RWPE2 (cell line): ENCODE measurements at places on chromosomes 5 and 9.

DNA sequence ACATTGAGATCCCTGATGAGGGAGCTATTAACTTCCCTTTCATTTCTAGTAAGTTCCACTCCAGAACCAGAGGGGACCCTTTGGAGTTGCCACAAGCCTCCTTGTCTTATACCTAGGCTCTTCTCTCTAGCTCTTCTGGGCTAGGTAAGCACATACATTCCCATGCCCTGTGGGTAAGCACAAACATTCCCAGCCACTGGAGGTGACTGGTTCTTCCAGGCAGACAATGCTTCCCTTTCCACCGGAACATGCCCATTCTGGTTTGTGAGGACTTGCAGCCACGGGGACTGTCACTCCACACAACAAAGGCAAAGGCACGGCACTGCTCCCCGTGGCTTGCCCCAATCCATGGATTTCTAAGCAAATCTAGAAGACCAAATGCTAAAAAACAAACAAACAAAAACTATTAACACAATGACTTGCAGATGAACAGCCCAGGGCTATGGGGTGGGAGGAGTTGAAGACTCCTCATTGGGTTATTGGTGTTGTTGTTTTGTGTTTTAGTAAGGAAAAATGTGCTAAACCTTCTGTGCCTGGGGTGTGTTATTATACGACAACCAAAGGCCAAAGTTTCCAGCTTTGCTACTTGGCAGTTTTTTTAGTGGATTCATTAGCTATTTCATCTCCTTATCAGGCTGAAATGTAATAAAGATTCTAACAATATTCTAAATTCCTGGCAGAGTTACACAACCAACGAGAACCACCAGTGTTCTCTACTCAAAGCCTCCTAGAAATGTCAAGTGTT is 276.2 kb downstream of the SYK start:
- H3K27me3 ChIP-seq, result no peaks in the 10 kb centered on the region
- DNase-seq, result no peak
- H3K36me3 ChIP-seq, result no peaks in the 10 kb centered on the region
- H3K27ac ChIP-seq, result no peak overlapping the region

DNA sequence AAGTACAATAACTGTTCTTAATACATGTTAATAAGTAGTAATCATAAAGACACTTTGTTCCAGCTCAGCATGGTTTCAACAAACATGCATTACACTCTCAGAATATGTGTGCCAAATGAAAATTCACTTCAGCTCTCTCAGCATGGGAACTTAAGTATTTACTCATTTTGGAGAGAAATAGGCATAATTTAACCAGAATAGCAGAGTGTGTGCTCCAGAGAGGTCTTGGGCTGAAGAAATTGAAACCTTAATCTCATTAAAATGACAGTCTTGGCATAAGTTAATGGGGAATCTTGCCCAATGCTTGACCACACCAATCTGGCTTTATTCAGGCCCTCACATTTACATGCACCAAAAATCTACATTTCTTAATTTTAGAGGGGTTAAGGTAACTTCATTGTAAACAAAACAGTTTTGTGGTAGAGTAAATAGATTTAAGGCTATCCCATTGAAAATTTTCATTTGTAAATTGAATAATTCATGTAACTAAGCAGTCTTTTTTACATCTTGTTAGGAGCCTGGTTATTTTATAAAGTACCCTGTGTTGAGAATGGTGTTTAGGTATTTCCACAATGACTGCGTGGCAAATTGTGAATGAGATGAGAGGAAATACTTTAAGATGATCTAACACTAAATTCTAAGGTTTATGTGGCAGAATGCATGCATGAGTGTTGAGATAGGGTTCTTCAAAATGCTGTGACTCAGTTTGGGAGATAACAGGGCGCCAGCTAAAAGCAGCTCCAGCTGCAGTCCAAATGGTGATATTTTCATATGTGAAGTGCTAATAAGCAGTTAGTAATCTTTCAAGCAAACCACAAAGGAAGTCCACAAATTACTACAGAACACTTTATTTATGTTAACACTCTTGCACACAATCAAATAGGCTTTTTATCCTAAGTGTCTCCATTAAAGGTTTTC is 11.3 kb upstream of the LOX start:
- no peaks in the 10 kb centered on the region for H3K4me1 ChIP-seq
- H3K4me3 ChIP-seq, result no peak overlapping the region
- no peaks in the 10 kb centered on the region for H3K36me3 ChIP-seq

- H3K27me3 ChIP-seq, result no peaks in the 10 kb centered on the region
- DNase-seq, result no peak
- no peak overlapping the region for H3K4me3 ChIP-seq
- H3K27ac ChIP-seq, result no peak overlapping the region
Measured at GRCh38 chr9:79660615-79661014, 88.8 kb downstream of the TLE4 start.

GRCh38 chr5:39624268-39624886 is 199.6 kb upstream of the DAB2 start:
- no peak overlapping the region for H3K4me3 ChIP-seq
- no peak overlapping the region for H3K27ac ChIP-seq
- no peaks in the 10 kb centered on the region for H3K27me3 ChIP-seq
- no peaks in the 10 kb centered on the region for H3K36me3 ChIP-seq

DNA sequence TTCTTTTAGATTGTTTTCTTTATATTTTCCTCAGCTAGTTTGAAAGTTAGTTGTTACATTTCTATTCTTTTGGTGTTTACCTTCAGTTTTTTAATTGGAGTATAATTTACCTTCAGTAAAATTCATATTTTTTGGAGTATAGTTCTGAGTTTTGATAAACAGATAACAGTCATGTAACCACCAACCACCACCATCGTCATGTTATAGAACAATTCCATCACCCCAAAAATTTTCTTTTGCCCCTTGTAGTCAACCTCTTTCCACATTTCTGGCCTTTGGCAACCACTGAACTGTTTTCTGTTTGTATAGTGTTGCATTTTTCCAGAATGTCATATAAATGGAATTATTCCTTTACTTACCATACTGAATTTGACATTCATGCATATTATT is 6.8 kb downstream of the RMI1 start:
- peaks cover 20% of the 10 kb centered on the region for H3K4me1 ChIP-seq
- H3K27me3 ChIP-seq, result no peaks in the 10 kb centered on the region
- no peak overlapping the region for H3K4me3 ChIP-seq
- peak overlapping the region; percentile 46 for H3K27ac ChIP-seq

DNA sequence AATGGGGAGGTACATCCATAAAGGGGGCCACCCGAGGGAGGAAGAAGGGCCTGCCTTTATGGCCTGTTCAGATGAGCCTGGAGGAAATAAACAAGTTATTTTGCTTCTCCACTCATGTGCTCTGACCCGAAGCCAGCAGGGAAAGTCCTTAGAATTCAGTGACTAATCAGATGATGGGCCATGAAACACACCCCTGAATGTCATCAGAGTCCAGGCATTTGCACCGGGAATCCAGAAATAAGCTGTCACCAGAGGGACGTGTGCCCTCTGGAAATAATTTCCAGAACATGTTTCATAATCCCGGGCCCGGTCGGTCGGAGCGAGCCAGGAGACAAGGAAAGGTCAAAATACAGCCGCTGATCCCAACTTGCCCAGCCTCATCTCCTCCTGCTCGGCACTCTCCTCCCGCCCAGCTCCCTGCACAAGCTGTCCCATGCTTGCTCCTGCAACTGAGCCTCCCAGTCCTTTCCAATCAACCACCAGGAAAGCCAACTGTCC is 73.6 kb upstream of the ZNF622 start:
- no peak for DNase-seq
- peak overlapping the region; percentile 49 for H3K27ac ChIP-seq
- H3K4me1 ChIP-seq, result peaks cover 23% of the 10 kb centered on the region
- H3K4me3 ChIP-seq, result no peak overlapping the region
- no peaks in the 10 kb centered on the region for H3K27me3 ChIP-seq

DNA sequence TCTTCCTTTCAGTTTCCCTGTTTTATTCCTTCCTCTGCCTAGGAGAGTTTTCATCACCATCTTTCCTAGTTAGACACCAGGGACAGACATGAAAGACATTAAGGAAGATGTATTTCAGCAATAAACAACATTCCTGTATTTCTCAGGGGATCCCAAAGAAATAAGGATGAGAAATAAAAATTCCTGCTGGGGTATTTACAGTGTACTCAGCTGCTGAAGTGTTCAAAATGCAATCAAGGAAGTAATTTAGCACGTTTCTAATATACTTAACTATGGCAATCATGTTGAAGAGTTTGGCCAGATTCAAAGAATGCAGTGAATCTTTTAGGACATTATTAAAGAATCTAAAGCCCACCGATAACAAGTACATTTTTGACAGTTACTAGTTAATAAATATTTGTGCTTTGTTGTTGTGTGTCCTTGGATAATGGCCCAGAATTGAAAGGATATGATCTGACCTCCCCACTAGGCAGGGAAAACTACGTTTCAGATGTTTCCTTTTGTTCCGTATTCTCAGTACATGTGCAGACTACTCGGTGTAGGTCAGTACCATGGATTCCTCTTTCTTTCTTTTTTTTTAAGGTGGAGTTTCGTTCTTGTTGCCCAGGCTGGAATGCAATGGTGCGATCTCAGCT is 46.8 kb downstream of the INIP start:
- H3K4me3 ChIP-seq, result no peak overlapping the region
- no peak overlapping the region for H3K27ac ChIP-seq
- no peaks in the 10 kb centered on the region for H3K4me1 ChIP-seq

- DNase-seq, result no peak
- peaks cover 21% of the 10 kb centered on the region for H3K4me1 ChIP-seq
- peak overlapping the region; percentile 61 for H3K27ac ChIP-seq
- H3K4me3 ChIP-seq, result no peak overlapping the region
Measured at GRCh38 chr5:74576941-74577456, 63.5 kb downstream of the ENC1 start.

- no peak overlapping the region for H3K4me3 ChIP-seq
- no peaks in the 10 kb centered on the region for H3K4me1 ChIP-seq
- no peaks in the 10 kb centered on the region for H3K36me3 ChIP-seq
- no peak overlapping the region for H3K27ac ChIP-seq
- no peak for DNase-seq
Measured at GRCh38 chr9:16307626-16308195, 562.8 kb downstream of the BNC2 start.

- H3K4me1 ChIP-seq, result no peaks in the 10 kb centered on the region
- no peak overlapping the region for H3K4me3 ChIP-seq
- DNase-seq, result no peak
- no peak overlapping the region for H3K27ac ChIP-seq
- no peaks in the 10 kb centered on the region for H3K36me3 ChIP-seq
Measured at GRCh38 chr9:85528607-85529006, 213.1 kb downstream of the AGTPBP1 start.

- peaks cover 61% of the 10 kb centered on the region for H3K36me3 ChIP-seq
- H3K27ac ChIP-seq, result no peak overlapping the region
- H3K4me3 ChIP-seq, result no peak overlapping the region
- no peaks in the 10 kb centered on the region for H3K27me3 ChIP-seq
- no peak for DNase-seq
Measured at GRCh38 chr5:7871653-7872052, 2.7 kb downstream of the MTRR start.

- no peak overlapping the region for H3K27ac ChIP-seq
- H3K4me1 ChIP-seq, result no peaks in the 10 kb centered on the region
- no peaks in the 10 kb centered on the region for H3K36me3 ChIP-seq
Measured at GRCh38 chr9:89483592-89484474, 14.1 kb downstream of the SEMA4D start.

DNA sequence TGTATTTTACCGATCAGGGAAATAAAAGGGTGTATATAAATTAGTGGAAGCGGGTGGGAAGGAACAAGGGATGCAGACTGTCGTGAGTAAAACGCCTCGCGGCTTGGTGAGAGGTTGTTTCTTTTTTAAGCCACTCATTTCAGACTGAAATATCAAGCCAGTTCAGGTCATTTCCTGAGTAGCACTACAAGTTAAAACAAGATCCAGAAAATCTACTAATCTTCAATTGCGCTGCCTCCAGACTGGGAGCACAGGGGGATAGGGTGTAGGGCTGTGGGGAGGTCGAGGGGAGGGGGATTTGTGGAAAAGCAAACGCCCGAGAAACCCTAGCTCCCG is 140.8 kb downstream of the TSSK1B start:
- H3K27me3 ChIP-seq, result no peaks in the 10 kb centered on the region
- DNase-seq, result no peak
- peak overlapping the region; percentile 77 for H3K27ac ChIP-seq
- peak overlapping the region; percentile 92 for H3K4me3 ChIP-seq
- H3K36me3 ChIP-seq, result no peaks in the 10 kb centered on the region
- H3K4me1 ChIP-seq, result peaks cover 13% of the 10 kb centered on the region

- DNase-seq, result peak; percentile 89
- peaks cover 25% of the 10 kb centered on the region for H3K4me1 ChIP-seq
- H3K27me3 ChIP-seq, result no peaks in the 10 kb centered on the region
- no peak overlapping the region for H3K27ac ChIP-seq
- peak overlapping the region; percentile 67 for H3K4me3 ChIP-seq
- H3K36me3 ChIP-seq, result no peaks in the 10 kb centered on the region
Measured at GRCh38 chr9:127927201-127927987, 3.2 kb downstream of the PIP5KL1 start.

- DNase-seq, result no peak
- no peaks in the 10 kb centered on the region for H3K36me3 ChIP-seq
- no peak overlapping the region for H3K4me3 ChIP-seq
Measured at GRCh38 chr9:89022001-89022759, 30.9 kb downstream of the S1PR3 start.

GRCh38 chr9:81683704-81684103 is 5.6 kb downstream of the TLE1 start:
- no peaks in the 10 kb centered on the region for H3K27me3 ChIP-seq
- H3K36me3 ChIP-seq, result peaks cover 51% of the 10 kb centered on the region
- no peak overlapping the region for H3K4me3 ChIP-seq
- DNase-seq, result no peak
- H3K4me1 ChIP-seq, result peaks cover 15% of the 10 kb centered on the region

- no peaks in the 10 kb centered on the region for H3K36me3 ChIP-seq
- H3K27ac ChIP-seq, result no peak overlapping the region
- no peak overlapping the region for H3K4me3 ChIP-seq
- H3K4me1 ChIP-seq, result no peaks in the 10 kb centered on the region
- peaks cover 4% of the 10 kb centered on the region for H3K27me3 ChIP-seq
Measured at GRCh38 chr5:59390074-59390659, 503.4 kb downstream of the PDE4D start.

DNA sequence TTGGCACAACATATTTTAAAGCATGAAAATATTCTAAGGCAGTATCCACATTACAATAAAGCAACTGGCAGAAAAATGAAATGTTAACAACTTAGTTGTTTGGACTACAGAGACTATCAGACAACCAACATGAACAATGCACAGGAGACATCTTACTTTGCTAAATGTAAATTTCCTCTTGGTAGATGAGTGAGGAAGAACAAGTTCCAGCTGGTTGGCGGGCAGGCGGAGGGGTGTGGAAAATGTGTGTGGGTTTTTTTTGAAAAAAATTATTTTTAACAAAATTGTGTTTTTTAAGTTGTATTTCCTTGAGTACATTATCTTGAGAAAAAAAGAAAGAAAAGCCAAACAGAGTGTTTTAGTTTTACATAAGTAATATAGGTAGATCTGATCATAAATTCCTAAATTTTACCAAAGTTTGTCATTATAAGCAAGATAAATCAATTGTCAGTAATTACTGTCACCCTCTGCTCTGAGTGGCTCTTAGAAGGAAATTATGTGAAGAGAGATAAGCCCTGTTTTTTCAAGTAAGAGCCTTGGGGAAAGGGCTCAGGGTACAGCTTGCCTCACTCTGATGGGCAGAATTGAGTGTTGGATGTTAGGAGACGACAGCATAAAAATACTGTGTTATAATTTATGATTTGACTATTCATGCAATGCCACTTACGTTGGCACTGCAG is 42.5 kb downstream of the TMEM167A start:
- no peaks in the 10 kb centered on the region for H3K36me3 ChIP-seq
- DNase-seq, result no peak
- H3K27me3 ChIP-seq, result no peaks in the 10 kb centered on the region
- no peak overlapping the region for H3K4me3 ChIP-seq
- no peak overlapping the region for H3K27ac ChIP-seq
